ENCODE measurements at places on chromosomes 3 and 15.
A peak's percentile ranks its signal among the peaks of the same experiment; 100 is the strongest.

DNA sequence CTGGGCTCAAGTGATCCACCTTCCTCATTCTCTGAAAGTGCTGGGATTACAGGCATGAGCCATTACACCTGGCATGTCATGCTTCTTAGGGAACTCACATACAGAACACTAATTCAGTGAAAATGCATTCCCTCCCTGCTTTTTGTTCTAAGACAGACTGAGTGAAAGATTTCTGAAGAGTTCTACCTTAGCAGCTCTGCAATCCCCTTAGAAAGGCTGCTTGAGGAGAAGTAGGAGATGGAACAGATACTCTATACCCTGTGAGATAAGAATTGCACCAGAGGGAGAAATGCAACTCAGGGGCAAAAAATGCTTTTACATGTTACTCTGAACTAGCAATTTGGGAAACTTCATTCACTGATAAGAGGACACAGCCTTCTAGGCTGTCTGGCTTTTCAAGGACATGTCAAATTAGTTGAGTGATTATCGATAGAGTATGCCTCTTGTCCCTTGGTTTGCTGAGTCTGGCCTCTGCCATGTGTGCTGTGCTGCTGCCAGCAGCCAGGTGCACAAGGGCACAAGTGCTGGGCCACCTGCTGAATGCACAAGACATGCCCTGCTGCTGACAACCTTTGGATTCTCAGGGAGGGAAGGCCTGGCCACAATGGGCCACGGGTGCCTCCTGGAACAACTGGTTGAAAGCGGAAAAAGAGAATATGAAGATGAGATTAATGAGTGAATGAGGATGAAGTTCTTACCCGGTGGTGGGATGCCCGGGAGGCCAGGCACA, 17.8 kb downstream of the UQCC5 start:
- no peak for DNase-seq

DNA sequence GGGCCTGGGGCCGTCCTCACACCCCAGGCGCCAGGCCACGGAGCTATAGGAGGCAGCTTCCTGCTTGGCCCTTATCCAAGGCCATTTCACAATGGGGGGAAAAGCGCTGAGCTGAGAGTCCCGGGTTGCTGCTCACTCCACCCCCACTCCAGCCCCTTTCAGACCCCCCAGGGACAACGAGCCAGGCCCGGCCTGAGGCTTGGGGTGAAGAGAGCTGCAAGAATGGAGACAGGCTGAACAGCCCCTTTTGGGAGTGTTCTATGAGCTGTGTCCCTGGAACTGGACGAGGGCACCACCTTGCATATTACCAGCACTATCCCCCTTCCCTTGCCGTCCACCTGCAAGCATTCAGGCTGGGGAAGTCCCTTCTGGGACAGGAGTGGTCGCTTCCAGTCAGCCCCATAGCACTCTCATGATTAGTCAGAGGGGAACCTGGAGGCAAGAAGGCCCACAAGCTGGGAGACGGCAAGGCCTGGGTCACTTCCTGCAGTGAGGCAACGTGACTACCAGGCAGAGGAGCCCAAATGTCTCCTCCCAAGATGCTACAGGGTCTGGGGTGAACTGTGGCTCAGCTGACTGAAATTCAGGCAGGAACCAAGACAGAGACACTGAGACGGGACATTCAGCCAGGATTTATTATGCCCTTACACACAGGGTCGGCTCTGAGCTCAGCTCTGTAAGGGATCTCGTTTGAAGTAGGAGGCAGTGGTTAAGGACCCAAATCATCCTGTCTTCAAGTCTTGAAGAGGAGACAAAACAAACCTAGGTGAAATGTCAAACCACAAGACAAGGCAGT, 8.6 kb upstream of the SRP14 start:
- DNase-seq = peak; percentile 31

DNA sequence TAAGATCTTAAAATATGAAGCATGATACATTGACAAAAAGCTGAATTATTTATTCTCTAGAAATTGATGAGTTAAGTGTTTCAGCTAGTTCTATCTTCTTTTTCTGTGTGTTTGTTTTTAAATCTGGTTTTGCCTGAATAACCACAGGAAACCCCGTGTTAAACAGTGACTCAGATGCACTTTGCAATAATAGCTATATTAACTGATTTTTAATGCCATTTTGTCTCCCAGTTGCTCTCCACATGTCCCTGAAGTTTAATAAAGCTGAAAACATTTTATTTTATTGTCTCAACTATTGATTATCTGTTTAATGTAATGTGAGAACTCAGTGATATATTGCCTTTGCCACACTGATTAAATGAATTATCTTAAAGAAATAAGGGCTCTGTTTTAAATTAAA, 42.8 kb upstream of the ROBO1 start:
- DNase-seq = no peak

DNA sequence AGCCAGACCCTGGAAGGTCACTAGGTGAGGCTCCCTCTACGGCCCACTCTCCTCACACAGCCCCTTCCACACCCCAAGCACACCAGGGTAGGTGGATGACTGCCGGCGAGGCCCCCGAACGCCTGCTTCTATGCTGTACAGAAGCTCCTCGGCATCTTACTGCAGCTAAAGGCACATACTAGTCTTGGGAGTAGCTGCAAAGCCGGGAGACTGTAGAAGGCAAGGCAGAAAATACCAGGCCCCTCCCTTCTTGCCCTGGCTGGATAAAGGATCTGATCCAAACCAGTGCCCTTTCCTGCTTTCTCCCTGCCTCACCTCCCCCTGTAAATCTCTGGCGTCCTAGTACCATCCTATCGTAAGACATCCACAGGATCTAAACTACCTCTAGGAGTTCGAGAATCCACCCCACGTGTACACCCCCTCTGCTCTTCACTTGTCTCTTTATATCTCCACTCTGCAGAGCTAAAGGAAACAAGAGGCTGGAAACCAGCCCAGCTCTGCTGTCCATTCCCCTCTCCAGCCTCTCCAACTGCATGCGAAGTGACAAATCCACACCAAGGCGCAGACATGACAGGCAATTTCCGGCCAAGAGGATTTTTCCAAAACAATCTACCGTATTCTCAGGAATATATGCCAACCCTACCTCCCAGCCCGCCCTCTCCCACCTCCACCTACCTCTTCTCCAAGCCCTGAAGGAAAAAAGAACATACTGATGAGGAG, 11.8 kb downstream of the TNK2 start:
- DNase-seq = no peak

GRCh38 chr3:123610331-123610730, 25.5 kb upstream of the HACD2 start:
- no peak for DNase-seq

GRCh38 chr3:70716832-70717231, 404.4 kb upstream of the MDFIC2 start:
- no peak for DNase-seq

- DNase-seq = no peak
Observed at GRCh38 chr15:69140306-69140705, 20.1 kb upstream of the GLCE start.

DNA sequence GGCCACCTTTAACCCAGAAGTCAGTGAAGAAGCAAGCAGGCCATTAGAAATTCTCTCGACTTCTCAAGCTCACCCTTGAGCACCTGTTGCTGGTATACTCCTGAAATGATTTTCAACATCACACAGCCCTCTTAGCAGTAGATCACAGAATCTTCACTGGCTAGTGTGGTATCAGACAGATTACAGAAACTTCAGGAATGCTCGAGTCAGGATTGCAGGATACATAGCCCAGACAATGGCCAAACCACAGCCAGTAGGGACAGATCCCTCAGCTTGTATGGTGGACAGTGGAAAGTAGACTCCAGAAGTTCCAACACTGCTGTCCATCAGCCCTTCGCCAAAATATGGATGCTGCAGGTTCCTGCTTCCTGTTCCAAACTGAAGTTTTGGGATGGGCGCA, 4.5 kb upstream of the KLHL40 start:
- no peak for DNase-seq

DNA sequence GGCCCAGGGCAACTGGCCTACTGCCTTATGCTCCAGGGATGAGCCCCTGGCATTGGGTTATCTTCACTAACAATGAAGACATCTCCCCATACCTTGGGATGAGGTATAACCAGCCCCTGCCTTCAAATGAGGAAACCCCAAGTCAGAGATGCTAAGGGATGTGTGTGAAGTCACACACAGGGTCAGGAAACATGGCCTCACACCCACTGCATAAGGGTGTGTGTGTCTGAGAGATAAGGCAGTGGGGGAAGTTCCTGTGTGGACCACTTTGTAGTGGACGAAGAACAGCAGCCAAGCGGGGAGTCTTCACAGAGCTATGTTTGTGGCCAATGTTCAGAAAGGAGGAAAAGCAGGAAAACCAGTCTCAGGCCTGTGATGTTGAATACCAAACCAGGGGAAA, 10.5 kb downstream of the ELP6 start:
- no peak for DNase-seq

DNA sequence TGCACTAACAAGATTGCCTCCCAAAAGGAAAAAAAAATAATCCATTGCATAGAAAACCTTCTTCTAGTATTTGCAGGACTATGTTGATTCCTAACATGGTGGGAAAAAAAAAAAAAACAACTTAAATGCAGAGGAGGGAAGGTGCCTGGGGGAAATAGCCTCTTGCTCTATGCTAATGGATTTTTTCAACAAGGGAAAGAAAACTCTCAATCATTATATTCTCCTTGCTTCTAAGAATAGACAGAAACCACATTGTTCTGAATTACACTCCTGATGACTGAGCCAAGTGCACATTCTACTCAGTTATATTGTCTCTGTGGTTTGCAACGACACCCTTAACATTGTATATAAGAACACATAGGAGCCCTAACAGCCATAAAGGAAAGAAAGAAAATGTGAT, 760.2 kb downstream of the NAALADL2 start:
- DNase-seq = no peak
